Kidney tubule cell (primary cell): ENCODE measurements at places on chromosomes 6 and 20.
A peak's percentile ranks its signal among the peaks of the same experiment; 100 is the strongest.

- DNase-seq = peak; percentile 94
These were observed 21.3 kb downstream of the TTPAL start for GRCh38 chr20:44496976-44497375.

GRCh38 chr6:75926293-75927168 is 145.9 kb downstream of the IMPG1 start:
- no peak for DNase-seq

GRCh38 chr6:17483391-17484016 is 90.1 kb downstream of the CAP2 start:
- no peak for DNase-seq

DNA sequence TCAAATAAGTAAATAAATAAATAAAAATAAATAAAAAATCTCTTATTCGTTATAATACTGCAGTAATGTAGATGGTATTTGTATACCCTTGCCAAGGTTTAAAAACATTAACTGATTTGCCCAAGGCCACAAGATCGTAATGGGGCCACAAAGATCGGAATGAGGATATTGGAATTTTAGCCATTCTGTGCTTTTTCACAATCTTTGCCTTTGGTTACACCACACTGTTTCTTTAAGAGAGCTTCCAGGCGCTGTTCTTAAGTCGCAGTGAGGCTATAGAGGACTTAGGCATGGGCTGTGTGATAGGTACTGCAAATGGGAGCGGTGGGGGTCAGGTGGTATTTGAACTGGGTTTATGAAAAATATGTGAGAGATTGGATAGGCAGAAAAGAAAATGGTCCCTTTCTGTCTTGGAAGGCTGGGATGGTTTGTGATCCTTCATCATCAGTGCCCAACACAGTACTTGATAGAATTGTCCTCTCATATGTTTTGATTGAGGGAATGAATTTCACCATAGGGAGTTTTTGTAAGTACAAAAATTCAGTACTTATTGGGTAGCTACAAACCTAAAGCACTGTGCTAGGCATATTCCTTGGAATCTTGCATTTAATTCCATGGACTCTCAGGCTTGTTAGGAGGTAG is 1.4 kb downstream of the NUS1 start:
- no peak for DNase-seq

- DNase-seq = no peak
These were observed 187.9 kb upstream of the COL21A1 start for GRCh38 chr6:56435326-56435725.

- no peak for DNase-seq
These were observed 142.3 kb upstream of the CARMIL1 start for GRCh38 chr6:25136854-25137253.

GRCh38 chr6:144607998-144608735 is 323.0 kb downstream of the UTRN start:
- no peak for DNase-seq

- peak; percentile 80 for DNase-seq
These were observed 5.5 kb downstream of the GMNN start for GRCh38 chr6:24780206-24780605.

- no peak for DNase-seq
These were observed 67.6 kb upstream of the SUPT3H start for GRCh38 chr6:45445364-45445748.

DNA sequence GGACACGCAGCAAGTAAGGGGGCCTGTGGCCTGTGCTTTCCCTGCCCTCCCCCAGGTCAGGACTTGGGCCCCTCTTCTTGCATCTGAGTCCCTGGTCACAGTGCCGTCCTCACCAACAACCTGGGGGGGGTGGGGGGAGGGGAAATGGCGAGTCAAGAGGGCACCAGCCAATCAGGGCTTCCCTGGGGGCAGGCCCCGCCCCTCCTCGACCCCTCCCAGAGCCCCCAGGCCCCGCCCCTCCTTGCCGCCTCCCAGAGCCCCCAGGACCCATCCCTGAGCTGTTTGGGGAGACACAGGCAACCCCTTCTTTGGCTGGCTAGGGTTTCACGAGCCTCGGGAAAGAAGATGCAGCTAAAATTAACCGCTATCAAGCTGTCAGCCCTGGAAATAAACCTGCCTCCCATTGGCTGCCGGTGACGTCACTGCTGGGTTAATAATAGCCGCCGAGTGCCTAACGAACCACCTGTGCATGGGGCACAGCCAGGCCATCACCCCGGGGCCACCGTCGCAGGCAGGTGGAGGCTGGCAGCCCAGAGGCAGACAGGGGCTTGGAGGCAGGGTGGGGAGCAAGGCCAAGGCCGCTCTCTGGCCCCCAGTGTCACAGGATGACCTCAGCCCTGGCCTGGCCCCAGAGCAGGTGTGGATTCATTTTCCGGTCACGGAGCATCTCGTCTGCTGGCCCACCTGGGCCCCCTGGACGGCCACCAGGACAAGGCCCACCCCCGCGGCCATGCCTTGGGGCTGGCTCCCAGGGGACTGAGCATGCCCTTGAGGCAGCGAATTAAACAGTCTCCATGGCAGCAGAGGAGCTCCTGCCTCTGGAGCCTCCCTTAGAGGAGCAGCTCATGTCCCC is 3.2 kb upstream of the EEF1A2 start:
- peak; percentile 30 for DNase-seq
